Epithelial cell of esophagus (primary cell): ENCODE measurements at places on chromosomes 6 and 20.

- DNase-seq = no peak
Measured at GRCh38 chr6:41075651-41076626, 3.2 kb downstream of the NFYA start.

- no peak for DNase-seq
Measured at GRCh38 chr20:48609491-48609978, 218.3 kb downstream of the PREX1 start.

- no peak for DNase-seq
Measured at GRCh38 chr6:162644153-162644552, 83.4 kb downstream of the PRKN start.

DNA sequence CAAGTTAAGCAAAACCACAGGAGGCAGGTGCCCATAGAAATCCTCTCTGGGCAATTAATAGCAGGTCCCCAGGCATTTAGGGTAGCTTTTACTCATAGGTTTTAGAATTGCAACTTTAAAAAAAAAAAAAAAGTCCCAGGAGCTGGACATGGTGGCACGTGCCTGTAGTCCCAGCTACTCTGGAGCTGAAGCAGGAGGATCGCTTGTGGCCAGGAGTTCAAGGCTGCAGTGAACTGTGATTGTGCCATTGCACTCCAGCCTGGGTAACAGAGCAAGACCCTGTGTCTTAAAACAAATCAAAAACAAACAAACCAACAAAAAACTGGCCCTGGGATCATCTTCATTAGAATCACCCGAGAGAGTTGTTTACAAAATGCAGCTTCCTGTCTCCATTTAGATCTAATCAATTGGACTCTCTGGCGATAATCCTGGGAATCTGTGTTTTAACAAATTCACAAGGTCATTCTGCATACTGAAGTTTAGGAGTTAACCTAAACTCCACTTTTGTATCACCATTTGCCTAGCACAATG lies 131.8 kb upstream of the AKAP12 start:
- DNase-seq = no peak

DNA sequence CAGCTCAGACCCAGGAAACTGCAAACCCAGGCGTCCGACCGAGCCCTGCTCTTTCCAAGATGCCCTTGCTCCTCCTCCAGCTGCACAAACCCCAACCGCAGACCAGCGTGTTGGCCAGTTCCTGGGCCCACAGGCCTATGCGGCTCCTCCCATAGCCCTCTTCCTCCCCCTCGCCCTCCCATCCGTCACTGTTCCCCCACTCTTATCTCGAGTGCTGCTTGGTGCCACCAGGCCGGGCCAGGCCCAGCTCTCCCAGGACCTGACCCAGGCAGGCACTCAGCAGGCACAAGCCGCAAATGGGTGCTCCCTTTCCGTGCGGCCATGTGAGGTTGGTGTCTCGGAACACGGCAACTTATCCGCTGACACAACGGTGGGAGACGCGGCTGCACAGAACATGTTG lies 28.6 kb downstream of the ADRM1 start:
- DNase-seq = no peak
